ENCODE measurements at places on chromosomes 2 and 18.

GRCh38 chr18:44841752-44842587, 161.3 kb downstream of the SETBP1 start:
- no peak for DNase-seq

DNA sequence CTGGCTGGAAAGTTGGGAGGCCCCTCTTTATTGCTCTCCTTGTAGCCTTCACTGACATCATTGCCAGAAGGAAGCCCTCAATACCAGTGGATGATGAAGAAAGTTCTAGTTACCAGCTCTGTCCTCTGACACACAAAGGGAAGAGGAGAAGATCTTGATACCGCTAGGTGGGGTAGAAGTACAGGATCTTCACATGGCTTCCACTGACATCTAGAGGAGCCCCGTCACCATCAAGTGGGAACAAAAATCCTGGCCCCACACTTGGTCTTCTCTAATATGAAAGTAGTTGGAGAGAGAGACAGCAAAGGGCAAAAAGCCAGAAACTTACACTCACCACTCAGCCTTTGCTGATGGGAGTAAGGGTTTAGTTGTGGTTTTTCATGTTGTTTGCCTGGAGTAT, 12.4 kb downstream of the XIRP2 start:
- no peak for DNase-seq

DNA sequence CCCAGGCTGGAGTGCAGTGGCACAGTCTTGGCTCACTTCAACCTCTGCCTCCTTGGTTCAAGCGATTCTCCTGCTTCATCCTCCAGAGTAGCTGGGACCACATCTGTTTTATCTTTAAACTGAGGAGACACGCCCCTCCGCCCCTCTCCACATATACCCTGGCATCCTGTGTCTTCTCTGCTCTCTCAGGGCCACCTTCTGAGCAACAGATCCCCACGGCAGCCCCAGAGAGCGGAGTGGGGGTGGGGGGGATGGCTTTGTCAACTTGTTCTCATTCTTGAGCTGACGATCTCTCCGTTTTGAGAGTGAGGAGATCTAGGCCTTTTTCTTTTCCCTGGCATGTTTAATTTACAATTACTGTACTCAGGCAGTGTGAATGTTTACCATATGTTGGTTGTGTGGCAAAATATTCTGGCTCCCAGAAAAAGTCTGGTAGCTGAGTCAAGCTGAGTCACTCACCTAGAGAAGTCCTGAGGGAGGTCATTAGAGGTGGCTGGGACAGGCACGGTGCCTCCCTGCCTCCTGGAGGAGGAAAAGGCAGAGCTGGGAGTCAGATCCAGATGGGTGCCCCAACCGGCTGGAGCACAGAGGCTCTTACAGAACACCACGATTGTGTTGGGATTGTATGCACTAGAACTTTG, 19.5 kb upstream of the ID2 start:
- peak; percentile 89 for DNase-seq

DNA sequence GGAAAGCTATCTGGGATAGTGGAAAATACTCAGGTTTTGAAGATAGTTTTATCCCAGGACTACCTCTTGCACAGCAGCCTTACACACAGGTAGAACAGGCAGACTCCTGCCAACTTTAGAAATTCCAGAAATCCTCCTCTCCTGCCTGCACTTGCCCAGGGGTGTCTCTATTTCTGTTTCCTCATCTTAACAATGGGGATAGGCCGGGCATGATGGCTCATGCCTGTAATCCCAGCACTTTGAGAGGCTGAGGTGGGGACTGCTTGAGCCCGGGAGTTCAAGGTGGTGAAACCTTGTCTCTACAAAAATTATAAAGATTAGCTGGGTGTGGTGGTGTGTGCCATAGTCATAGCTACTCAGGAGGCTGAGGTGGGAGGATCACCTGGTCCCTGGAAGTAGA, 117.0 kb upstream of the ARL5A start:
- no peak for DNase-seq

DNA sequence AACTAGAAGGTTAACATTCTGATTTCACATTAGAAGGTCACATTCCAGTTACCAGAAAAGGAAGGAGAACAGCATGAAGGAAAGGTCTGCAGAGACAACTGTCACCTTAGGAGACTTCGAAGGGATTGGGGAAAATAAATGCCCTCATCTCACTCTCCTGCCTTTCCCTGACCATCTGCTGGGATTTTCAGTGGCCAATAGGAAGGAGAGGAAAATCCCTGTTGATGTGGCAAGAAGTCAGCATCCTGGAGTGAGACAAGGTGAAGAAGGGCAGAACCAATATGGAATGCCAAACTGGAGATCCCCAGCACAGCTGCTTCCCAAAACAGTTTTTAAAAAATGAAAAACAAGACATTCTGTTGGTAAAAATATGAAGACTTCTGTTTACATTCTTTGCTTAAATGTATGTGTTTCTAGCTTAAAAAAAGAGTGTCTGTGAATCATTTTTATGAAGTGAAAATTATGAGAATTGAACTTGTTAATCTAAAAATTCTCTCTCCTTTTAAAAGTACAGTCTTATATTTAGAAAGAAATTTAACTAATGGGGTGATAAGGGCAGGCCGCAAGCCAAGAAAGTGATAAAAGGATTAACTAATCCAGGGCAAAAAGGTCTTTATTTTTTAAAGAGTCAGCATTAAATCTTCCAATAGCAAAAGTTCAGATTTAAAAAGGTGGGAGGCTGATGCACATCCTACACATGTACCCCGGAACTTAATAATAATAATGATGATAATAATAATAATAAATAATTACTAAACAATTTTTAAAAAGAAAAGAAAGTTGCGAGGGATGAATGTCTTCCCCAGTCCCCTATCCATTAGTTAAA, 160.6 kb upstream of the DOK6 start:
- DNase-seq, result no peak

GRCh38 chr2:33126552-33126951, 179.8 kb downstream of the LTBP1 start:
- no peak for DNase-seq
